Right renal cortex interstitium (tissue), 3 donors: ENCODE measurements at places on chromosomes 2 and 18. TPM values are rescaled to one million over a fixed set of nuclear protein-coding genes. Genes with fewer than 3 reads are reported as not detected.

DNA sequence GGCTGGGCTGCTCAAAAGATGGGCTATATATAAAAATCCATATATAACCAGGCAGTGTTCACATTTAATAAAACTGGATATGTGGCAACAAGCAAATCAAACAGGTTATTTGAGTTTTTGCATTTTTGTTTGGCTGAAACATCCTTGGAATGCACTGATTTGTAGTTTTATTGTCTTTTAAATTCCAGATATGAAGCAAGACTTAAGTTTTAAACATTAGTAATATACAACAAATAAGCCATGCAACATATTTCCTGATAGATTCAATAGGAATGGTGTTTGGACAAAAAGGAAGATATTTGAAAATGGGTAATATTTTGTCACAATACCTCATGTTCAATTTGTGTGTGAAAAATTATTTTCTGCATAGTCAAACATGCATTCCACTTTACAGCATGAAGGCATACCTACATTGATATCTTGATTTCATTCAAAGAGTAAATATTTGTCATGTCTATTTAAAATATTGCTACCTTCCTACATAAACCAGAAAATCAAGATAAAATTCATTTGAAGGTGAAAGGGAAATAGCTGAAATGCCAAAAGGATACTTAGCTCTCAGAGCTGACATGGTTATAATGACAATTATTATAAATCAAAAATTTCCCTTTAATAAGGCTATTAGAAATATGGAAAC lies 132.3 kb upstream of the NETO1 start:
- no peak for DNase-seq

DNA sequence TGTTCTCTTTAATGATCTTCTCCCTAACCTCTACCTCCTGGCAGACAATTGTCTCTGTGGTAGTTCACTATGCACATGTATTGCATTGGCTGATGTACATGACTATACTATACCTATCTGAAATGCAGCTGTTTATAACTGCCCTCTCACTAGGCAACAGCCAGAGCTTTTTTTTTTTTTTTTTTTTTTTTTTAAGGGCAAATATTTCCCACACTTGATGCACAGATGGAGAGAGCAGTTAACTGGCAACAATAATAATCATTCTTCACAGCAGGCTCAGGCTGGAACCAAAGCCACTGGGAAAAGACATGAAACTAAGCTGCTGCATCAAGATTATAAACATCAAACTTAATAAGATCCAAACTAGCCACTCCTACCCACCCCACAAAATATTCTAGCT lies 707.7 kb downstream of the LRP1B start:
- no peak for DNase-seq

DNA sequence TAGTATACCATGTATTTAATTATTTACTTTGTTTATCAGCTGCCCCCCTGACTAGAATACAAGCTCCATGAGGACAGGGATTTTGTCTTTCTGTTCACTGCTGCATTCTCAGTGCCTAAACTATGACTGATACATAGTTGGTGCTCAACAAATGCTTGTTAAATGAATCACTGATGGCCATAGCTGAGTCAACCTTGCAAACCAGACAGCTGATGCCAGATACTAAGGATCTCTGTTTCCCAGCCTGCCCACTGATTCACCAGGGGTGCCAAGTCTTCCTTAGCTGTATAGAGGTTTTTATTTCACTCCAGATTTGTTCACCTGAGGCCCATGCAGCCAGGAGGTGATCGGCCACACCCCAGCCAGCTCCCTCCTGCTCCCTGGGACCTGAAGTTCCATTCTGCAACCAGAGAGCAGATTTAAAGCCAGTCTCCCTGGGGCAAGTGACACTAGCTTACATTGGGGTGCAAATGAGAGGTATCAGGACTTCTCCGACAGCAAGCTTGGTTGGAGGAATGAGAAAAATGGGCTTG lies 92.2 kb downstream of the C1QL2 start:
- DNase-seq, result no peak

DNA sequence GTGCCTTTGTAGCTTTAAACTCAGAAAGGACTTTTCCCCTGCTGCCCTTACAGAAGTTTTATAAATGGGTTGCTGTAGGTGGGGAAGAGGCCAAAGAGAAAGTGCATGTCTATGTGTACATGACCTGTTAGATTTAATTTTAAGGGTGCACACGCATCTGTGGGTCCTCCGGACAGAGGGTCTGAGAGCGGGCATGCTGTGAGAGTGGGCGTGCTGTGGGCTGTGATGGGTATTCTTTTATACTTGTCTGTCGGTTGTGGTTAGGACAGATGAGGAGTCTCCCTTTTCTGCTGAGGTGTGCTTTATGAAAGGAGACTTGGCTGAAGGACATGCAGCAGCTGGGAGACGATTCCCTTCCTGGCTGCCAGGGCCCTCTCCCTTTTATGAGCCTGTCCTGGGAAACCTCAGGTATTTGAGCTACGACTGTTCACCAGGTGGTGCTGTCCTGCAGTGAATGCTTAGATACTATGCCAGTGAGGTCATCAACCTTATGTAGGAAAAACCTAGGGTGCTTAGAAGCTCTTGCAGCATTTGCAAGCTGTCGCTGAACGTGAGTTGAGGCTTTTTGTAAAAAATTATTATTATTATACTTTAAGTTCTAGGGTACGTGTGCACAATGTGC lies 67.5 kb downstream of the TANC1 start:
- DNase-seq, result no peak

- DNase-seq, result no peak
Observed at GRCh38 chr18:48412339-48412929, 3.3 kb upstream of the ZBTB7C start.

- DNase-seq, result no peak
Observed at GRCh38 chr2:10844097-10844496, 31.5 kb upstream of the PDIA6 start.

- no peak for DNase-seq
Observed at GRCh38 chr18:63567276-63567675, 19.9 kb upstream of the SERPINB13 start.

DNA sequence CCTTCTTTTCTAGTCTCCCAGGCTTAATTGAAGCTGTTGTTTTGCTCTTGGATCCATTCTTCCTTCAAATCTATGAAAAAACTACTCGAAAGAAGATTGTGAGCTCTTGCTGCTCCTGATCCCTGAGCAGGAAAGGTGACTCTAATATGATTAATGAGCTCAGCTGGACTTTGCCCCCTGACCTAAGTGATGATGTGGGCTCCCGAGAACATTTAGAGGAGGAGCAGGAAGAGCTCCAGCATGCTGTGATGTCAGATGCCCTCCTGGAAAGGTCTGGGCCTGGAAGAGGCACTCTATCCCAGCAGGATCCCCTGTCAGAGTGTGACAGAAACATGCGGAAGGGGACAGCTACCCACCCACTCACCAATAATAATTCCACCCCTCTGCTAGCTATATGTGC lies 117.9 kb upstream of the PELI1 start:
- DNase-seq, result no peak

- peak; percentile 58 for DNase-seq
Observed at GRCh38 chr2:189178726-189179569, 613 bp downstream of the COL5A2 start.

DNA sequence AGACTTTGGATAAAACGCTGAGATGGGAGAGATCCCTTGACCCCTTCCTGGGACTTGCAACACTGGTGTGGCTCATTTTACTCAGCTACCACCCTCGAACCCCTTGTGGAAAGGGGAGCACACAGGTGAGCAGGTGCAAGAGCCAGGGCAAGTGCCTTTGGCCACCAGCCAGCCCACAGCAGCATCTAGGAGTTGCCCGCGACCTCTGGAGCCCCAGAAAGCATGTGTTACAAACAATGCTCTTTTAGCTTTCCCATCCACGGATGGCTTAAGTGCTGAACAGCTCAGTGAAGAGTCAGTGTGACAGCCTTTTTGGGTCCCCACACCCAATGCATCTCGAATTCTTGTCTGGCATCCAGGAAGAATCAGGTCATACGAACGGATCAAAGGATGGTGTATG lies 197.8 kb downstream of the MEMO1 start:
- DNase-seq, result no peak

DNA sequence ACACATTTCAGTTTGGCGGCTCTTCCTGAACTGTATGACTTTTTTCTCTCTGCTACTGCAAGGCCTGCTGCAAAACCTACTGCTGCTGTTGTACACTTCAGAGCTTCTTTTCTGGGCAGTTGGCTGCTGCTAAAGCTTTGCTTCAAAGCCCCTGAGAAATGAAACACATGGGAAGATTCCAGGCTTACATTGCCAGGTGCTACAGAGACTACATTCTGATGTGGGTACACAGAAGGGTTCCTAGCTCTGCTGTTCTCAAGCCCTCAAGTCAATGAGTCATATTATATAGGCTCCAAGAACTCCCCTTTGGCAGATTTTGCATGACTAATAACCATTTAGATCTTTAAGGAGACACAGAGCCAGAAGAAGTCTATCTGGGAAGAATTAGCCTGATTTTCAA lies 12.9 kb upstream of the PGAP1 start:
- no peak for DNase-seq

- no peak for DNase-seq
Observed at GRCh38 chr2:180359522-180360282, 352.6 kb upstream of the CWC22 start.

DNA sequence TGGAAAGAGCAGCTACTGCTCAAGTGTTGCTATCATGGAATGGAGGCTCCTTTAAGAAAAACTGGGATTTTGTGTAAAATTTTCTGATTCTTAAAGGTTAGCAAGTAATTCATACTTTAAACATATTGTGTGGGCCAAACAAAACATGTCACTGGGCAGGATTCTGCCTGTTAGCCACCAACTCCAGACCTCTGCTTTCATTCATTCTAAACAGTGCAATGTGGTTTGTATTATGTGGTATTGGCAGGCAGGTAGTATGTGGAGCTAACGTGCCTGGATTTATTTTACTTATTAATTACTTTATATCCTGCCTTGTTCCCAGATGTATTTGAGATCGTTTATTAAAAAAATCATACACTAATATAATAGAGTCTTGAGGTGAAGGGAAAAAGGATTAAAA lies 1521.3 kb upstream of the ACVR2A start:
- no peak for DNase-seq

DNA sequence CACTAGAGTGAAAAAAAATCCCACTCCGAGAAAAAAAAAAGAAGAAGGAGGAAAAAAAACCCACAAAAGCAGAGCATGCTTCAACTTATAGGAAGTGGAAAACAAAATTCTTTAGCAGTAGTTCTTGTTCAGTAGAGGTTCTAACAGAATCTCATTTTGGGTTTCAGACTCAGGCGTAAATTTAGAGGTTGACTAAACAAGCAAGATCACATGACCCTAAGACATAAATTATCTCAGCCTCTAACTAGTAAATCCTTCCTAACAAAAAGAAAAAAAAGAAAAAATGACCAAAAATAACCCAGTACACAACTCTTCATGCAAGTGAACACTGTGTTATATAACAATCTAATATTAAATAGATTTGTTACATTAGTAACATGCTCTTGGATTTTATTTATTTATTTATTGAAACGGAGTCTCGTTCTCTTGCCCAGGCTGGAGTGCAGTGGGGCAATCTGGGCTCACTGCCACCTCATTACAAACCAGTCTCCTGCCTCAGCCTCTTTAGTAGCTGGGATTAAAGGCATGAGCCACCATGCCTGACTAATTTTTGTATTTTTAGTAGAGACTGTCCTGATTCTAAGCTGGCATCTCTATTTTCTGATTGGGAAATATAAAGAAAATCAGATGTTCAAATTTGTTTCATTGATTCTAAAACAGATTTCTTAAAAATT lies 35.4 kb downstream of the PPP4R3B start:
- DNase-seq, result no peak

- DNase-seq, result no peak
Observed at GRCh38 chr2:15953891-15954680, 13.7 kb downstream of the MYCN start.

DNA sequence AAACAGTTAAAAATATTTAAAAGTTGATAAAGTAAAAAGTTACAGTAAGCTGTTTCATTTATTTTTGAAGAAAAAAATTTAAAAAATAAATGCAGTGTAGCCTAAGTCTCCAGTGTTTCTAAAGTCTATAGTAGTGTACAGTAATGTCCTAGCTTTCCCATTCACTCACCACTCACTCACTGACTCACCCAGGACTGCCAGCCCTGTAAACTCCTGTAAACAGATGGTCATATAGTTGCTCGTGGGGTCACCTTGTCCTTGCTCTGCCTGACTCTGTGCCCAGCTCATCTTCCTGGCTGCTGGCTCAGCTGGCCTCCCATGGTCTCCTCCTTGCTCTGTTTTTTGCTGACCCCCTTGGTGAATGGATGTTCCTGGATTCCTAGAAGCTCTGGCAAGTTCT lies 180.3 kb downstream of the VAPA start:
- no peak for DNase-seq

DNA sequence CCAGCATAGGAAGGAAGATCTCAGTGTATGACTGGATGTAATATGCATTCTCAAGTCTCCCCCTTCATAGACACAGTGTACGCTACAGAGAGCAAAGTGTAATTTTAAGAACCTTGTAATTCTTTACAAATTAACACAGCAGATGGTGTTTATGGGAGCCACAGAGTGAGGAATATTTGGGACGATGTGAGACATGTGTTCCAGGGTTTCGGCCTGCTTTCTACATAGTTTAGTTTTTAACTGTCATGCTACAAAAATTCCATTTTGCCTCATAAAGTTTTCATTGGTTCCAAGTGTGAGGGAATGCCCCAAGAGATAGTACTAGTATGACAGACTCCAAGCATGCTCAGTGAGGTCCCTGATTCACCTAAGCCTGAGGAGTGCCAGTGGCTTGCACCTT lies 76.2 kb upstream of the LRRTM1 start:
- no peak for DNase-seq

- no peak for DNase-seq
Observed at GRCh38 chr2:160305081-160305750, 105.1 kb upstream of the ITGB6 start.

DNA sequence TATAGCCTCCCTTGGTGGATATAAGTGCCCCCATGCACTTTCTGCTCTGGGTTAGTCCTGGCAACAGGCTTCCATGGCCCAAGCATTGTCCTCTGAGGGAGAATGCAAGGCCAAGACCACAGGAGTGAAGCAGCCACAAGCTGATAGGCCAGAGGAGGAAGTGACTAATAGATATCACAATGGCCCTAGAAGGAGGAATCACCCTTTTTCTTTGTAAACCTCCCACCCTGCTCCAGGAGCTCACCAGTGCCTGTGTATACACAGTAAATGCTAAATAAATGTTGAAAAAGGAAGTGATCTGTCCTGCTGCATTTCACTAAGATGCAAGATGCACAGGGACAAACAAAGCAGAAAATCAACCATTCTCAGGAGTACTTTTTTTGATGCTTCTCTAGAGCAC lies 49.7 kb upstream of the ABCA12 start:
- DNase-seq, result no peak

GRCh38 chr18:46502444-46502843 lies 154.6 kb downstream of the LOXHD1 start:
- DNase-seq, result peak; percentile 17

The SOX11 gene
- polyA plus RNA-seq, result 17.2 TPM

The SNED1 gene
- 6.2 TPM for polyA plus RNA-seq

The SEPTIN2 gene
- 574 TPM for polyA plus RNA-seq

The ESPNL gene
- 1.3 TPM for polyA plus RNA-seq

The METAP1D gene
- 11.7 TPM for polyA plus RNA-seq

The COL4A3 gene
- polyA plus RNA-seq, result 47.8 TPM
